ENCODE measurements at places on chromosomes 12 and 14.

GRCh38 chr12:88108021-88108420, 33.9 kb downstream of the CEP290 start:
- no peak for DNase-seq

GRCh38 chr14:21467616-21468015, 9.1 kb downstream of the RAB2B start:
- DNase-seq: no peak

- no peak for DNase-seq
These were observed 78.1 kb downstream of the PELI2 start for GRCh38 chr14:56196274-56196673.

DNA sequence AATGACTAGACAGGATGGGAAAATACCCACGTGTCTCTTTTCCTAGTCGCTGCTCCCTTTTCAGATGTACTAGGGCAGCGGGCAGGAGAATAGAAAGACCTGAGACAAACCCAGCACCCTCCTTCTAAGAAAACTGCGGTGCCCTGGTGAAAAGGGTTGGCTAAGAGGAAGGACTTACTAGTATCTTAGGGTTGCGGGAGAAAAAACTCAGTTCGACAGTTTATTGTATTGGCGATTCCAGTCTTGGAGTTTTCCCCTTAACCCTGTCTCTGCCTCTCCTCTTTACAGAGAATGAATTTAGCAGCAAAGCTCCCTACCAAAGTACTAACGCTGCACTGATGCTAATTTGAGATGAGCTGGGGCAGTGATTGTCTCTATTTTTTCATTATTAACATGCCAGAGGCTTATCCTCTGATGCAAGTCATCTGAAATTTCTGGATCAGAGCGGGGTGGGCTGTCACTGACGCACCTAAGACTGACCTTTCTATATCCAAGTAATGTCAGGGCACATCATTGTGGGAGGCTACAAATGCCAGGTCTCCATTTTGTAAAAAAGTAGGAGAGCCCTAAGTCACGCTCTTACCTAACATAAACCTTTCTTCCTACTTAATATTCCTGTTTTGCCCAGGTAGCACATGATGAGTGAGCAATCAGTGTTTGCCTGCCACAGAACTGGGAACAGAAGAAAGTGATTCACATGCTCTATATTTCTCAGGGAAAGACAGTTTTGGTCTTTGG, 916 bp upstream of the PAWR start:
- no peak for DNase-seq

- no peak for DNase-seq
These were observed 104.0 kb downstream of the CALM1 start for GRCh38 chr14:90500665-90501370.
